GM04503 (cell line): ENCODE measurements at places on chromosomes 6 and 20.

GRCh38 chr6:72083976-72084375 is 197.6 kb downstream of the RIMS1 start:
- peak; percentile 11 for DNase-seq

- no peak for DNase-seq
Observed at GRCh38 chr6:99393366-99393697, 663 bp downstream of the COQ3 start.

DNA sequence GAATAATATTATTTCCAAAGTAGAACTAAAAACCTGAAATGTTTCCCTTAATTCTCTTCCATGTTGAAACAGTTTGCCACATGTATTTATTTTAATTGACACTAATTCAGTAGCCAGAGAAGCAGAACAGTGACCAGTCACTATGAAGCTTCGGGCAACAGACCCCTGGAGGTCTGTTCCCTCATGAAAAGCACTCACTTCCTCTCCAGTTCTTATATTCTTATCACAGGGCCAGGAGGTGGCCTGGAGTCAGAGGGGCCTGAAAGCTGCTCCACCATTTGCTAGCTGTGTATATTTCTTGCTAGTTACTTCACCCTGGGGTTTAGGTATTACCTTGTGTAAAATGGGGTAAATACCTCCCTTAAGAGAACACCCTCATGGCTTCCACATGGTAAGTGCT is 49.1 kb downstream of the MAP7 start:
- no peak for DNase-seq

DNA sequence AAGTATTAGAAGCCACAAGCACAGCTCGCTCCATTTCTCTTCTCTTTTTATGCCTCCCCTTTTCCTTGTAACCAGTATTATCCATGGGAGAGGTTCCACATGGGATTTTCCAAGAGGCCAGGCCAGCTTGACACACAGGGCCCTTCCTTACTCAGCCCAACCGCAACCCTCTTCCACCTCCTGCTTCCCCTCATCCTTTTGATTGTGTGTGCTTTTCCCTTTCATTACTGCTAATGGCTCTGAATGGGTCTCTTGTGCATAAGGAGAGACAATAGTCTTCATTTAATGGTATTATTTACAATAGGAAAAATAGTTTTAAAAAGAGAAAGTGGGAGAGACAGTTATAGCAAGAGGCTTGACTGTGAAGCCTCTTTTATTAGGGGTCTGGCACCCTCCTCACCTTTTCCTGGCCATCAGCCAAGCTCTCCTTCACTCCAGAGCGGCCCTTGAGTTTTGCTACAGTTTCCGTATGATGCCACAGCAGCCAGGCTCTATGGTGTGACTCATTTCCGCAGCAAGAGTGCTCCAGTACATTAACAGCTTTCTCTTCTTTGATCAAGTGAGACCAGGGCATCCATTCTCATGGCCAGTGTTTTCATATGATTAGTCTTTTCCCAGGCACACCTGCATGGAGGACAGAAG is 579.5 kb downstream of the TFAP2B start:
- DNase-seq = no peak

GRCh38 chr6:39831701-39832100 is 39.5 kb downstream of the DAAM2 start:
- DNase-seq = no peak

- no peak for DNase-seq
Observed at GRCh38 chr20:19354950-19355349, 142.5 kb downstream of the SLC24A3 start.

- DNase-seq = no peak
Observed at GRCh38 chr20:43586641-43587040, 4.1 kb upstream of the IFT52 start.

DNA sequence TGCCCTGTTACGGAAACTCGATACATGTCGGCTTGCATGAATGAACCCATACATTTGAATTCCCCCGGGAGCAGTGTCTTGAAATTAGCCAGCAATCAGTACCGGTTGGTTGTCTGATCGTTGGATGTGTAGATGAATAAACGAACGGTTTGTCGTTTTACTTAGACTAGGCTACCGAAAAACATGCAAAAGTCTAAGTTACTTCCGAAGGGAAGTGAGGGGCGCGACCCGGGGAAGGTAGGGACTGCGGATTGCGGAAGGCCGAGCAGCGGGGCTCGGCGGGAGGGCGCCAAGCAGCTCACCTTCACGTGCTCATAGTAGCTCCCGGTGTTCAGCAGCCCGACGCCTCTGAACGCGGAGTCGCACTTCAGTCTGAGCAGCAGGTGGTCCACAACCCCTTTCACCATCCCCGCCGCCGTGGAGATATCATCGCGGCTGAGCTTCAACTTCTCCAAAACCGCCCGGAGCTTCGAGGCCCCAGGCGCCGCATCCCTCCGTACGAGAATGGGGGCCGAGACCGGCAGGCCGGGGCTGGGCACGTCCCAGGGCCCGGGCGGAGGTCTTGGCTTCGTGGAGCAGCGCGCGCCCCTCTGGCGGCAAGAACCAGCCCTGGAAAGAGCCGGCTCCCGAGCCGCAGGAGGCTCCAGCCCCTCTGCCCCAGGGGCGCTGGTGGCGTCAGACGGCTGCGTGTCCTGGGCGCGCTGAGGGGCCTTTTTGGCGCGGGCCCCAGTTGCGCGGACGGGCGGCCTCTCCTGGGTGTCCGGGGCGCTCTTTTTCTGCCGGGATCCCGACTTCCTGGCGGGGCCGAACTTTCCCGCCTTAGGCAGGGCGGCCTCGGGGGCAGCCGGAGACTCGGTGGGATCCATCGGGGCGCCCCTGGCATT is 632 bp downstream of the CGAS start:
- DNase-seq = no peak

DNA sequence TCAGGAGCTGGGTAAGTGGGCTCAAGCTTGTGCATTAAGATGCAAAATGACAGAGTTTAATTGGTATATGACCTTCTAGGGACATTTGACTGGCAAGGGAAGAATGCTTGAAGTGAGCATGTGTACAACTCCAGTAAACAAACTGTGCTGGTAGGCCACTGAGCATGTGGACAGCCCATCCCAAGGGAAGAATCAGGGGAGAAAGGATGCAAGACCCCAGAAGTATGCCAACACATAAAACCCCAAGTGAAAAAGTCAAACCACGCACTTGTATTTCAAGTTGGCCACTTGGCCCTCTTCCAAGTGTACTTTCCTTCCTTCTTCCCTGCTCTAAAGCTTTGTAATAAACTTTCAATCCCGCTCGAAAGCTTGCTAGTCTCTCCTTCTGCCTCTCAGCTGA is 10.4 kb upstream of the THBD start:
- no peak for DNase-seq

DNA sequence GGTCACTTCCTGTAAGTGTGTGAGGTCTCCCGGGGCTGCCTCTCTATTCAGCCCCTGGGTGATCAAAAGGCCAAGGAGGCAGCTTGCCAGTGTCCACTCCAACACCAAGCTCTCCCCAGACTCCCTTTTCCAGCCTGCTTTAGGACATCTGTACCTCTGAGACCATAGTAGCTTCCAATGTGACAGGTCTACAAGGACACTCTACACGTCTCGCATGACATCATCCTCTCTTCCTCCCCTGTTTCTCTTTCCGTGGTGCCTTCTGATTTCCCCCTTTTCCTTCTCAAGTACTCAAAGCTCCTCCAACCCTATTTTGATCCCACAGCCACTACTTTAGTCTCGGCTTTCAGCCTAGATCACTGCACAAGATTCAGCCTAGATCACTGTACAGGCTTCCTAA is 26.4 kb downstream of the HLA-F start:
- no peak for DNase-seq

DNA sequence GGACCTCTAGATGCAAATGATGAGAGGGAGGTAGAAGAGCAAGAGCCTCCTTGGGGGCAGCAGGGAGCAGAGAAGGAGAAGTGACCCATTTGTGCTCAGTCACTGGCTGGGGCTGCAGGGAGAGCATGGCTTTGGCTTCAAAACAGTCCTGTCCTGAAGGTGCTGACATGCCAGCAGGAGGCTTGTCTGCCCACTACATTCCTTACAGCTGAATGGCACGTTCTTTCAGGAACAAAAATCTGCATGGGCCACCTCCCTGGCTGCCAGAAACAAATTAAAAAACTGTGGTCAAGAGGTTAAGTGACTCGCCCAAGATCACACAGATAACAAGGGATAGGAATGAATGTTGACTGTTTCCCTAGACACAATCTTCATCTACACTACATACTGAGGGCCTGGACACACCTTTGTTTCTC is 188.8 kb downstream of the HIVEP2 start:
- DNase-seq = peak; percentile 81

GRCh38 chr6:53869964-53870363 is 75.2 kb downstream of the LRRC1 start:
- DNase-seq = no peak

- no peak for DNase-seq
Observed at GRCh38 chr6:46894433-46894832, 27.3 kb downstream of the ADGRF5 start.

- DNase-seq = no peak
Observed at GRCh38 chr20:63977739-63978276, 1.6 kb downstream of the SAMD10 start.

DNA sequence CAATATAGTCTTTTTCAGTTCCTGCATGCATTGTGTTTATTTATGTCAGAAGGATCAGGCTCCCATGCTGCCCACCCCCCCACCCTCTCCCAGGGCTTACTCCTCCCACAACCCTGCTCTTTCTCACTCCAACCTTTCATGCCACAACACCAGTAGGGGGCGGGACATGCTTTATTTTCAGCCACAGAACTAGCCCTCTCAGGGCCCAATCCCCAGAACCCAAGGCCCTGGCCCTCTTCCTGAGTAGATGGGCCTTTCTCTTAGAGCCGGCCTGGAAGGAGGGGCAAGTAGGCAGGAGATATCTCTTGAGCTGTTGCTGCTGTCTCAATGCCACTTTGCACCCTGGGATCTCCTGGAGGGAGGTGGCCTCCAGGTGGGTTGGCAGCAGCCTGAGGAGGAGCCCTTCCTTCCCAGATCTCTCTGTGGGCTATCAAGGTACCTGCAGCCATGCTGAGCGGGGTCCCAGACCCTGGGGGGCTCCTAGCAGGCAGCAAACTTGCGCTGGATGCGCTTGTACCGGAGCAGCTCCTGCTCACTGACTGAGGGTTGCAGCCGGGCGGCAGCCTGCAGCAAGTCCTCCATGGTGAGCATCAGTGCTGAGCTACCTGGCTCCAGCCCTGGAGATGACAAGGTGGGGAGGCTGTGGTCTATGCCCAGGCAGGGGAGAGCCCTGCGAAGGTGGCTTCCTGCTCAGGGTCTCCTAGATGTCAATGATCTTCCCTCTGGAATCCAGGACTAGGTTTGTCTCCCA is 3.5 kb downstream of the GNMT start:
- DNase-seq = no peak

GRCh38 chr6:38638941-38639497 is 710 bp downstream of the BTBD9 start:
- peak; percentile 19 for DNase-seq

- DNase-seq = no peak
Observed at GRCh38 chr6:2037237-2037926, 208.0 kb downstream of the GMDS start.

DNA sequence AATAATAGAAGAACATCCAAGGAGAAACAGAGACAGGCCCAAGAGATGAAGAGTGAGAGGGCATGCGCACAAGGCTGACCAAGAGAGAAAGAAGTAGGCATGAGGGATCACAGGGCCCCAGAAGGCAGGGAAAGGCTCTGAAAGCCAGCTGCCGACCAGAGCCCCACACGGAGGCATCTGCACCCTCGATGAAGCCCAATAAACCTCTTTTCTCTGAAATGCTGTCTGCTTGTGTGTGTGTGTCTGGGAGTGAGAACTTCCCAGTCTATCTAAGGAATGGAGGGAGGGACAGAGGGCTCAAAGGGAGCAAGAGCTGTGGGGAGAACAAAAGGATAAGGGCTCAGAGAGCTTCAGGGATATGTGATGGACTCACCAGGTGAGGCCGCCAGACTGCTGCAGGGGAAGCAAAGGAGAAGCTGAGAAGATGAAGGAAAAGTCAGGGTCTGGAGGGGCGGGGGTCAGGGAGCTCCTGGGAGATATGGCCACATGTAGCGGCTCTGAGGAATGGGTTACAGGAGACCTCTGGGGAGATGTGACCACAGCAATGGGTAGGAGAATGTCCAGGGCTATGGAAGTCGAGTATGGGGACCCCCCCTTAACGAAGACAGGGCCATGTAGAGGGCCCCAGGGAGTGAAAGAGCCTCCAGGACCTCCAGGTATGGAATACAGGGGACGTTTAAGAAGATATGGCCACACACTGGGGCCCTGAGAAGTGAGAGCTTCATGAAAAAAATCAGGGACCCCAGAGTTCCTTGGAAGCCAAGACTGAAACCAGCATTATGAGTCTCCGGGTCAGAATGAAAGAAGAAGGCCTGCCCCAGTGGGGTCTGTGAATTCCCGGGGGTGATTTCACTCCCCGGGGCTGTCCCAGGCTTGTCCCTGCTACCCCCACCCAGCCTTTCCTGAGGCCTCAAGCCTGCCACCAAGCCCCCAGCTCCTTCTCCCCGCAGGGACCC is 981 bp upstream of the TNF start:
- no peak for DNase-seq

- no peak for DNase-seq
Observed at GRCh38 chr6:53335224-53335994, 13.3 kb downstream of the ELOVL5 start.

DNA sequence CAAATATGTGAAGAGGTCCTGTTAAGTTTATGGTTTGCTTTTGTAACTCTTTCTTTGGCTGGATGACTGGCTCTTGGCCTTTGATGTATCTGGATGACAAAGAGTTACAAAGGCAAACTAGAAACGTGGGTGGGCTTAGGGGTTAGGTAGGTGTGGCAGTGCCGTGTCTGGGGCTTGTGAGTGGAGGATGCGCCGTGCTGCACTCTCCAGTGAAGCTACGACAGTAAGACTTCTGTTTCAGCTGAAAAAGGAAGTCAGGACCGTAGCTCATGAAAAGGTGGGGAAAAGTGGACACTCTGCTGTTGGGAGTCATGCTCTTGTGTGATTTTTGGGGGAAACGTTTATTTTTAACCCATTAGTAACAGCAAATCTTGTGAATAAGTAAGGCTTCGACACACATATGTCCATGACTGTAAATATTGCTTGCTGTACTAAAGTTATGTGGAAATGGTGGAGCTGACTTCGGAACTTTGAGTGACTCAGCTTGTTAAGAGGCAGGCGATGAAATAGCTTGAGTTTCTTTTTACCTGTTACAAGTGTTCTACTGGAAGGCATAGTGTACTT is 45.6 kb downstream of the DUSP22 start:
- DNase-seq = no peak

DNA sequence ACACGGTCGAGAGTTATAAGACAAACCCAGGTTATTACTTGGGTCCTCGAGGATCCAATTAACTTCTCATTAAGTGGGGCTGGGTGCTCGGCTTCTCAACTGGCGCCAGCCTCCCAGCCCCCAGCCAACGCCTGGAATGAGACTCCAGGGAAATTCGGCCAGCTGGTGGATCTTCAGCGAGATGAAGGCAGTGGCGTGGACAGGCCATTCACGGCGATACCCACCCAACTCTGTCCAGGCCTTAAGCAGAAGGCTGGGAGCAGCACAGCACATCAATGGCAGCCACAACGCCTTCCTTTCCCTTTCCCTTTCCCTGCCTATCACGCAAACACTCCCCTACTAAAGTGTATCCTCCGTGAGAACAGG is 868 bp downstream of the METTL24 start:
- DNase-seq = no peak

GRCh38 chr6:66103954-66104353 is 396.9 kb upstream of the EYS start:
- no peak for DNase-seq

- DNase-seq = no peak
Observed at GRCh38 chr6:114362396-114362795, 19.6 kb upstream of the HS3ST5 start.
